ENCODE measurements at places on chromosomes 6 and 20. TPM values are rescaled to one million over a fixed set of nuclear protein-coding genes. Genes with fewer than 3 reads are reported as not detected.

BTN1A1 gene
- not detected for total RNA-seq

GSTA4 gene
- total RNA-seq = 38.7 TPM

SIRPD gene
- not detected for total RNA-seq

GJA1 gene
- not detected for total RNA-seq

GRCh38 chr20:44703183-44703925, 11.8 kb upstream of the CCN5 start:
- H3K4me3 ChIP-seq = no peak overlapping the region
- no peaks in the 10 kb centered on the region for H3K4me1 ChIP-seq
- no peak overlapping the region for H3K27ac ChIP-seq
- DNase-seq = no peak
- H3K27me3 ChIP-seq = peaks cover 2% of the 10 kb centered on the region
- no peaks in the 10 kb centered on the region for H3K36me3 ChIP-seq

GRCh38 chr6:109471105-109471810, 11.8 kb downstream of the ZBTB24 start:
- H3K4me1 ChIP-seq = peaks cover 73% of the 10 kb centered on the region
- no peak overlapping the region for H3K27ac ChIP-seq
- no peaks in the 10 kb centered on the region for H3K27me3 ChIP-seq

GRCh38 chr20:52864916-52865605, 107.1 kb upstream of the TSHZ2 start:
- no peak overlapping the region for H3K4me3 ChIP-seq
- DNase-seq = no peak
- H3K27ac ChIP-seq = no peak overlapping the region
- no peaks in the 10 kb centered on the region for H3K27me3 ChIP-seq

GRCh38 chr20:57451795-57452661, 60.8 kb downstream of the RBM38 start:
- peaks cover 6% of the 10 kb centered on the region for H3K27me3 ChIP-seq
- H3K4me1 ChIP-seq = peaks cover 24% of the 10 kb centered on the region
- no peak for DNase-seq
- H3K27ac ChIP-seq = no peak overlapping the region
